ENCODE measurements at places on chromosomes 2 and 18.
A peak's percentile ranks its signal among the peaks of the same experiment; 100 is the strongest.

DNA sequence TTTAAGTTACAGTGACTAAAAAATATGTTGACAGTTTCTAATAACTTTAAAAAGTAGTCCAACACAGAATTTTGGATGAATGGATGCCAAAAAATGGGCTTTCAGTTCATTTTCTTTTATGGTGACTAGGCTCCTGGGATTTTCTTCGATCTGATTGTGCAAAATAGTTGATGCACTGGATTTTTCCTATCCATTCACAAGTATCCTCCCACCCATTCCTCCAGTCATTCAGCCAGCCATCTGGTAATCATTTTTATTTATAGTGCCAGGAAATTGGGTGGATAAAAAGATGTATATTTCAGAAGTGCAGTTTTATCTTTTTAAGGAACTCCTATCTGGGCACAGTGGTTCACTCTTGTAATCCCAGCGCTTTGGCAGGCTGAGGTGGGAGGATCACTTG, 175.1 kb downstream of the PTPRM start:
- no peak for DNase-seq

GRCh38 chr2:134728163-134728562, 9.4 kb upstream of the TMEM163 start:
- DNase-seq = no peak

GRCh38 chr2:184599054-184599871, 934 bp downstream of the ZNF804A start:
- DNase-seq = no peak

- DNase-seq = no peak
Observed at GRCh38 chr2:63814114-63814513, 27.6 kb upstream of the UGP2 start.

GRCh38 chr2:70089220-70089982, 2.1 kb downstream of the PCBP1 start:
- peak; percentile 69 for DNase-seq

DNA sequence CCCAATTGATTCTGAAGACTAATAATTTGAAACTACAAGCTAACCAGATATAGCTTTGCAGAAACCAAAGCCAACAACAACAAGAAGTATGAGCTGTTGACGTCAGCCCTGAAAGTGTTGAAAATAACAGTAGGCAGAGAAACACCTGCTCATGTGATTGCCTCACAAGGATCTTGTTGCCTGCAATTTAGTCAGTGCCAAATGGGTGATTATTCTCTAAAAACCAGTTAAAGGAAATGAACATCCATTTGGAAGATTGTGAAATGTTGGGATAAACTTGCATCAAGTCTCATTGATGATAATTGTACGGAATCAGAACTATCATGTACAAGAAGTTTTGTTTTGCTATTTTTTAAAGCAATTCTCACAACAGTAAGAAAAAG, 2.8 kb downstream of the CYTIP start:
- DNase-seq = no peak

- DNase-seq = no peak
Observed at GRCh38 chr18:37524498-37525261, 40.9 kb downstream of the CELF4 start.

DNA sequence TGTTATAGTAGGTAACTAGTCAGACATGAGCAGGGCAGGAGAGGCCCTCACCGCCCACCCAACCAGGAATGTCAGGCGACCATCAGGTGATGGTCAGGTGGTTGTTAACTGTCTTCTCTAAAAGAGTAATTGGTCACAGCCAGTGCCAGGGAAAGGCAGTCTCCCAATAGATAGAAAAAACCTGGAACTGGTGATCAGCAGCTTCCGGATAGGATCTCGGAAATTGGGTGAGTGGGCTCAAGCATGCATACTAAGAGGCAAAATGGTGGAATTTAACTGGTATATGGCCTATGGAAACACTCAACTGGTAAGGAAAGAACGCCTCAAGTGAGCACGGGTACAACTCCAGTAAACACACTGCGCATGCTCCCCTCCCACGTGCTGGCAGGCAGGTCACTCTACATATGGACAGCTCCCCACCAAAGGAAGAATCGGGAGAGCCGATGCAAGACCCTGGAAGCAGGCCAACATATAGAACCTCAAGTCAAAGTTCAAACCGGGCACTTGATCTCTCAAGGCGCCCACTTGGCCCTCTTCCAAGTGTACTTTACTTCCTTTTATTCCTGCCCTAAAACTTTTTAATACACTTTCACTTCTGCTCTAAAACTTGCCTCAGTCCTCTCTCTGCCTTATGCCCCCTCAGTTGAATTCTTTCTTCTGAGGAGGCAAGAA, 43.5 kb upstream of the TMEM131 start:
- DNase-seq = no peak

- DNase-seq = no peak
Observed at GRCh38 chr2:45404807-45405297, 206.2 kb downstream of the SRBD1 start.

DNA sequence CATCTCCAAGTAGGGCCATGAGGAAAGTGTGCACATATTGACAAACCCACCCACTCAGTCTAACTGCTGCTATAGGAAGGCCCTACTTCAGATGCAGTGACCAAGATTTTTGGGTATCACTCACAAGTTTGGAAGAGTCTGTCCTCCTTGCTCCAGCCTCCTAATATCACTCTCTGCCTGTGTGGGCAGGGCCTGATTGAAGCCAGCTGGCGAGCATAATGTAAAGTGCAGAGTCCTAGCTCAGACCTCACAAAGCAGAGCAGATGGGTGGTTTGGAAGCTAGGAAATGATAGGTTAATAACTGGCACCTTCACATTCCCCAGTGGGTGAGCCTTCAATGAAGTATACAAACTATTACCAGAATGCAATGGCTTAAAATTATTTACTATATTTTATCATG, 11.2 kb upstream of the SULT1C3 start:
- DNase-seq = no peak

- DNase-seq = no peak
Observed at GRCh38 chr2:200050921-200051610, 95.7 kb downstream of the MAIP1 start.

DNA sequence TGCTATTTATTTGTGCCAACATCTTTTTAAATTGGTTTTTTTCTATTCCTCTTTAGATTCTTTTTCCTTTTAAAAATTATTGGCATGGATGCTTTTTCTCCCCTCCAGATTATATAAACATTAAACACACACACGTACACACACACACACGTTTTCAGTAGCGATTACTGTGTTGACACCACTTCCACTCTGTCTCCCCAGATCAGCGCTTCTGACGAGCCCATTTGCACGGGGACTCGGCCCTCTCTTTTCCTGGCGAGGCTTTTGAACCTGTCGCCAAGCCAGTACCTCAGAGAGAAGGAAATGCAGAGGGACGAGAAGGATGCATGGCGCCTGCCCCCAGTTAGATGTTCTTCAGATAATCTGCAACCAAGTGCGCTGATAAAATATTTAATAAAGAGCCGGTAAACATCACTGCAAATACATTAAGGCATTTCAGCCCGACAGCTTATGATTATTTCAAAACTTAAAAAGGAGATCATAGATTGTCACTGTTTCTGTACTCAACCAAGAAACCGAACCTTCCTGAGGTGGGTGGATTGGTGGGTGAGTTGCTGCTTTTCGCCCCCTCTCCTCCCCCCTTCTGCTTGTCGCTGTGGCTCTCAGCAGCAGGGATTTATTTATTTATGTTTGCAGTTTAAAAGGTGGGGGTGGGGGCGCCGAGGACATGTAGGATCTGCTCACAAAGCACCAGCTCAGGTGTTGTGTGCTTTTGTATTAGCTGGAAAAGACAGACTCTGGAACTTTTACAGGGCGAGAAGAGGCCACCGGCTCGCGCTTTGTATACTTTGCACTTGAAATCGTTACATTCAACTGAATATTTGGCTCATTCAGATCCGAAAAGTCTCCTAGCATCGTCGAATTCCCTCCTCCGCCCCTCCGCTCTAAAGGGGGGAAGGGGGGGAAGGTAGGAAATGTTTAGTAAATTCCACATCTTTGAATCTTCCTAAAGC, 787 bp upstream of the TBR1 start:
- no peak for DNase-seq

- no peak for DNase-seq
Observed at GRCh38 chr18:80029690-80030089, 4.5 kb upstream of the RBFA start.

Data from femur (tissue), 1 donor.